CD4-positive, alpha-beta T cell treated with Interleukin-1 beta for 1 hour (primary cell): ENCODE measurements at places on chromosomes 3 and 15.
A peak's percentile ranks its signal among the peaks of the same experiment; 100 is the strongest.

GRCh38 chr3:4323246-4324027 is 20.3 kb downstream of the SETMAR start:
- DNase-seq = no peak

DNA sequence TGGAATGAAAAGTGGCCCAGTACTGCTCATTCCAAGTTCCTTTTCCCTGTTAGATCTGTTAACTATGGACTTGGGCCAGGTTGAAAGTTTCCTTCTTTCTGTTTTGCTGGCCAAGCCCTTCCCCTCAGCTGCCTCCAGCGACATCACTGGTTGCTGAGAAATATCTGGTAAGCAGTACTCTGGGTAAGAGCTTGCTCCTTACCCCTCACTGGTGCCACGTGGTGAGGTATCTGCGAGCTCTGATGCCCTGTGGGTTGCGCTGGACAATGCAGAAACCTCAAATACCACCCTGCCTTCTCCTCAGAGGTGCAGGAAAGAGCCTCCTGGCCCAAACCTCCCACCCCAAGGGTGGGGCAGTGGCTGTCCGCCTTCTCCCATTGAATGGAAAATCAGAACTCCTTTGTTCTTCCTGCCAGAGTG is 42.9 kb upstream of the APH1B start:
- no peak for DNase-seq

GRCh38 chr3:193852901-193853300 is 259.9 kb downstream of the OPA1 start:
- no peak for DNase-seq

DNA sequence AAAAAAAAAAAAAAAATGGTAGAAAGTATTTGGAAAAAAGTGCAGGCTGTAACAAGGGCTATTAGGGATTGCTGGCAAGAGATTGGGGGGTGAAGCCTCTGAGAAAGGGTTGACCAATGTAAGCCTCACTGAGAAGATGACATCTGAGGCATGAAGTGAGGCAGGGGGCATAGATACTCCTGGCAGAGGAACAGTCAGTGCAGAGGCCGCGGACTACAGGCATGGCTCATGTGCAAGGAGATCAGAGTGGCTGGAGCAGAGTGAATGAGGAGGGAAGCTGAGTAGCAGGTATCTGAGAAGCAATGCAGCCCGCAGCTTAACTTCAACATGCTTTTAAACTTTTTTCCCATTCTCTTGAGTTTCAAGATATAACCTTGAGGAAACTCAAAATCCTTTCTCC is 5.4 kb downstream of the FBXL22 start:
- no peak for DNase-seq

GRCh38 chr3:73502609-73503583 is 121.8 kb downstream of the PDZRN3 start:
- peak; percentile 39 for DNase-seq

- DNase-seq = no peak
Observed at GRCh38 chr3:123660900-123661299, 76.0 kb upstream of the HACD2 start.

DNA sequence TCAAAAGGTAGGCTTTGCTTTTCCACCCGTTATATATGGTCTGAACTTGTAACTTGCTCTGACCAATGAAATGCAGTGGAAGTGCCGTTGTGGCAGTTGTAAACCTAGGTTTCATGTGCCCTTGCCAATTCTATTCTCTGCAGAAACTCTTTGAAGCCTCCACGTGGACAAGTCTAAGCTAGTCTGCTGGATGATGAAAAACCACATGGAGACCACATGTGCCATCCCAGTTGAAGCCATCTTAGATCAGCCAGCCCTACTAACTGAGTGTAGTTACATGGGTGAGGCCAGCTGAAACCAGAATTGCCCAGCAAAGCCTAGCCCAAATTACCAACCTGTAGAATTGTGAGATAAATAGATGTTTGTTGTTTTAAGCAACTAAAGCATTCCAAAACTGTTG is 183.7 kb upstream of the KCNH8 start:
- no peak for DNase-seq

- DNase-seq = no peak
Observed at GRCh38 chr15:65695081-65695480, 73.3 kb downstream of the SLC24A1 start.

- DNase-seq = no peak
Observed at GRCh38 chr15:41411441-41411840, 5.5 kb upstream of the RTF1 start.

DNA sequence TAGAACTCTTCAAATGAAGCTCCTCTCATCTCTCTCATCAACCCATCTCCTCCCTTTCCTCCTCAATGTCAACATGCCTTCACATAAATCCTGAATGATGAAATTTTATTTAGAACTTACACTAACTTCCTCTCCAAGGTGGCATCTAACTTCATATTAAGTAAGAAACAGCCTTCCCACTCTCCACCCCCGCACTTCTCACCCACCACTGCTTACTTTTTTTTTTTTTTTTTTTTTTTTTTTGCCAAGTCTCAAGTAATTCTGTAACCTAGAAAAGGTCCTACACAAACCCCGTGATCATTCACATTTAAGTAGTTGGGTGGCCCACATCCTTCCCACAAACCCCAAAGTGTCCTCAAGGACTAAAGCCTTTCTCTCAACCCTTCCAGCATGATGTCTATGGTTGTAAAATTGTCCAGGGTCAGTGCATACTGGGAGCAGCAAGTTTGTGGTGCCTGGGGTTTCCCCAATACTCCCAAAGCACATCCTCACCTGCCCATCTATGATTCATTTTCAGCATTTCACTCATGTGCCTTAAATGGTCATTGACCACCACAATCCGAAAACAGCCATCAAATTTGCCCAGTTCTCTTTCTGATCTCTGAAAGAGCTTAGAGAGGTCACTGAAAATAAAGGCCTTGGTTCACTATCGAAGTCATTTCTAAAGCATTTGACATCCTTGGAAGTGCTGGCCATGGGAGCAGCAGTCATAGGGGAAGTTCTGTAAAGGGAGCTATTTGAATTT is 47.2 kb downstream of the CD86 start:
- no peak for DNase-seq

DNA sequence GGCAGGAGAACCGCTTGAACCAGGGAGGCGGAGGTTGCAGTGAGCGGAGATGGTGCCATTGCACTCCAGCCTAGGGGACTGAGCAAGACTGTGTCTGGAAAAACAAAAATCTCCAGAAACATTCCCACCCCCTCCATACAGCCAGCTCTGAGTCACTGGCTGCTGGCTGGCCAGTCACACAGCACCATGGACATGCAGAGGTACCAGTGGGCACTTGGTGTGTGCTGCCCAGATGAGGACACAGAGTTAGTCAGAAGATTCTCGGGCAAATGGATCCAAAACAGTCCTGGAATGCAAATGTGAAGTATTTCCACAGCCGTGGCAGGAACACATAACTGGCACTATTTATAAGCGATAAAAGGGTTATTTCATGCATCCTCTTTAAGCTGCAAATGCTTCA is 44.6 kb downstream of the BDH1 start:
- DNase-seq = no peak

DNA sequence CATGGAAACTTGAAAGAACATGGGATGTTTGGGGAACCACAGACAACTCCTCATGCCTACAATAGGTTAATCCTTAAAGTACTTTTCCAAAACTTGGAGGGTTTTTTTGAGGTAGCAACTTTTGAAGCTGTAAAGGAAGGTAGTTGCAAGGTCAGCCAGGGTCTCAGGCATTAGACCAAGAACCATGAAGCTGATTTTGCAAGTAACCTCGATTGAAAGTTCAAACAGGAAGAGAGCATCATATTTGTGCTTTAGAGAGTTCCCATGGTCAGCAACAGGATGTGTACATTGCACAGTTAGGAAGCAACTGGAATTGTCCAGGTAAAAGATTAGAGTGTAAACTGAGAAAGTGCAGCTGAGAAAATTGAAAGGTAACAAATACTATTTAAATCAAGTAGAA is 199.8 kb upstream of the NR2F2 start:
- no peak for DNase-seq

GRCh38 chr3:13451301-13451673 is 28.8 kb upstream of the HDAC11 start:
- peak; percentile 32 for DNase-seq

DNA sequence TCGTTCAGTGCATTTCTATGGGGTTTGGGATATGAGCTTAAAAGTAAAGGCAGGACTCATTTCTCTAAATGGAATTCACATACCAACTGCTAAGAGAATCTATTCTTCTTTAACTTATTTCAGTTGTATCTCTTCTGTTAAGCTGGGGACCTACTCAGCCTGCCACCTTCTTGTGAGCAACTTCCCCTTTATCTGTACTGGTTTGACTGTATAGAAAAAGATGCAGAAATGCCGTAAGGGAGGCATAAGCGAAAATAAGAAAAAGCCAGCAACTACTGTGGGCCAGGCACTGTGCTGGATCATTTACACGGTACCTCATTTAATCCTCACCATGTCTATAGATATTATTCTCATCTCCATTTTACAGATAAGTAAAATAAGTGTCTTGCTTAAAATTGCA is 38.4 kb downstream of the RBMS3 start:
- DNase-seq = no peak

GRCh38 chr15:34896183-34896582 is 73.4 kb downstream of the AQR start:
- no peak for DNase-seq

DNA sequence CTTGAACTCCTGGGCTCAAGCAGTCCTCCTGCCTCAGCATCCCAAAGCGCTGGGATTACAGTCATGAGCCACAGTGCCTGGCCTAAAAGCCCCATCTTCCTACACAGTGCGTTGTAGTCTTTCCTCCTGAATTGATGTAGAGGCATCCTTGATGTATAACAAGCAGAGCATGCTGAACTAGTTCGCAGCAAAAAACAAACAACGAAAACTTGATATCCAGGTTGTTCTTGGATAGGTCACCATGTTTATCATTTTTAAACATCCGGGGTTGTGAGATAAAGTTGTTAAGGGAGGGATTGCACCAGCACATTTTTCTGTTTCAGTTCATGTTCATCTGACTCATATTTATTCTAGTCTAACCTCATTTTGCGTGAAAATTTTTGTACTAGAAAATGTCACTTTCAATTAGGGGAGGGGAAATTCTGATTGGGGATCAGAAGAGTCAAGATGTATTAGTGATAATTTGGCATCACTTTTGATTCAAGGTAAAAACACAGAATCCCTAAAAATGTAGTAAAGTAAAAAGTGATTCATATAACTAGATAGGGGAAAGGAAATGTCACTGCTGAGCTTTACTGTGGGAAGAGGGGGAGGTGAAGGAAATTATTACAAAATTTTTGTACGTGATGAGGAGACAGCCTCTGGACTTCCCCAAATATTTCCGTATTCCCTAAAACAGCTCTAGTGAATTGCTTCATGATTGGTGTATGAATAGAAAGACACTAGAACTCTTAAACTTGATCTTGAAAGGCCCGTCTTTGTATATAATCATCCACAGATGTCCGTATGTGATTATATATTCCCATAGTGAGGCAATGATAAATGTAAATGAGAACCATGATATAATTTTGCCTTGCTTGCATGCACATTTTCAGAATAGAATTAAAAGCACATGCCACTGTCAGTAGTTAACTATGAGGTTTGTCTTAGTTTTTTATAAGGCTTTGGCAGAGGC is 22.9 kb downstream of the RAB8B start:
- no peak for DNase-seq

GRCh38 chr3:196609805-196610515 is 29.5 kb upstream of the NRROS start:
- no peak for DNase-seq

GRCh38 chr3:13236557-13237173 is 163.4 kb upstream of the IQSEC1 start:
- DNase-seq = no peak

GRCh38 chr3:188268336-188268735 is 114.4 kb downstream of the LPP start:
- DNase-seq = no peak

GRCh38 chr15:70375006-70375431 is 277.3 kb upstream of the TLE3 start:
- DNase-seq = no peak

- DNase-seq = no peak
Observed at GRCh38 chr3:143433787-143434378, 314.3 kb downstream of the CHST2 start.

DNA sequence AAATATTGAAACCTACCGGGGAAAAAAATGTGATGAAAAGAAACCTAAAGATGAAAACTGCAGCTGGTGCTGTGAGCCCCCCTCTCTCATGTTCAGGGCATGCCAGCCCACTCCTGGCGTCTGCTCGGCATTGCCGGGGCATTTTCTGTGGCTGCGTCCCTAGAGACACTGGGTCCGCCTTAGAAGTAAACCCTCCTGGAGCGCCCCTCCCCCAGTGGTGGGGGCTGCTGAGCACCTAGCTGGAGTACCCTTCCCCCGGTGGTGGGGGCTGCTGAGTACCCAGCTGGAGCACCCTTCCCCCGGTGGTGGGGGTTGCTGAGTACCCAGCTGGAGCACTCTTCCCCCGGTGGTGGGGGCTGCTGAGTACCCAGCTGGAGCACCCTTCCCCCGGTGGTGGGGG is 24.5 kb upstream of the GABRA5 start:
- no peak for DNase-seq

GRCh38 chr15:49199666-49200065 is 29.6 kb downstream of the GALK2 start:
- DNase-seq = no peak

- DNase-seq = no peak
Observed at GRCh38 chr15:98519767-98520550, 128.4 kb upstream of the IGF1R start.

- no peak for DNase-seq
Observed at GRCh38 chr3:159726231-159726964, 262.2 kb upstream of the IL12A start.

DNA sequence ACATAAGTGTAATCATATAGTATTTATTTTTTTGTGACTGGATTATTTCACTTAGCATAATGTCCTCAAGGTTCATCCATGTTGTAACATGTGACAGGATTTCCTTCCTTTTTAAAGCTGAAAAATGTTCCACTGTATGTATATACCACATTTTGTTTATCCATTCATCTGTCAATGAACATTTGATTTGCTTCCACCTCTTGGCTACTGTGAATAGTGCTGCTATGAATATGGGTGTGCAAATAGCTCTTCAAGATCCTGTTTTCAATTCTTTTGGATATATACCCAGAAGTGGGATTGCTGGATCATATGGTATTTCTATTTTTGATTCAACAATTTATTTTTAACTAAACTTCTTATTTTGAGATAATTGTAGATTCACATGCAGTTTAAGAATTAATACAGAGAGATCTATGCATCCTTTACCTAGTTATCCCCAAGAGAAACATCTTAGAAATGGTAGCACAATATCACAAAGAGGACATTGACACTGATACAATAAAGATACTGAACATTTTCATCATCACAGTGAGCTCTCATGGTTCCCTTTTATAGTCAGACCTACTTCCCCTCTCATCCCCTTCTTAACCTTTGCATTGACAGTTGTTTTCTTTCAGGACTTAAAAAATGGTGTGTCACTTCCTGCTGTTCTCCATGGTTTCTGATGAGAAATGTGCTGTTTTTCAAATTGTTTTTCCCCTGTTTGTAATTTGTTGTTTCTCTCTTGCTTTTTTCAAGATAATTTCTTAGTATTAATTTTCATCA is 90.1 kb downstream of the SATB1 start:
- no peak for DNase-seq

DNA sequence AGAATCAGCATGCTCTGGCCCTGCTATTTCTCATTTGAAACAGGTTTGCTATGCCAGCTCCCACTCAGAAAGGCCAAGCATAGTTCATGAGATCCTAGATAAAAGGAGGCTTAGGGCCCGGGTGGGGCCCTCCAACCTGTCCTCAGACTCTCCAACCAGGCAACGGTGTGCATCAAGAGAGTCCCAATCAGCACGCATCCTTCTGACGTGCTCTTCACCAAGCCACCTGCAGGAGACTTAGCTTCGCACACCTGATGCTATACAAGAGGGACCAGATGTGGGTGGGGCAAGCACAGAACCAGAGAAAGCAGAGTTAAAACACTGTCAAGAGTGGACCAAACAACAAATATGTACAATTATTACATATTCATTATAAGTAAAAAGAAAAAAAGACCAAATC is 17.3 kb downstream of the STIMATE start:
- no peak for DNase-seq
